Activated CD4-positive, alpha-beta T cell treated with anti-CD3 and anti-CD28 coated beads, Interleukin-2, Interleukin-6, amounts not matched to agents 100 ng/mL and 50 ng/mL, durations not matched to agents 16 hours and 8 hours (primary cell): ENCODE measurements at places on chromosomes 7 and 10.
A peak's percentile ranks its signal among the peaks of the same experiment; 100 is the strongest.

- DNase-seq = peak; percentile 67
These were observed 4.1 kb upstream of the C10orf120 start for GRCh38 chr10:122703483-122704448.

- DNase-seq = no peak
These were observed 43.2 kb upstream of the NXPH1 start for GRCh38 chr7:8390262-8390626.

- DNase-seq = peak; percentile 65
These were observed 383 bp downstream of the MARVELD1 start for GRCh38 chr10:97713826-97714400.

DNA sequence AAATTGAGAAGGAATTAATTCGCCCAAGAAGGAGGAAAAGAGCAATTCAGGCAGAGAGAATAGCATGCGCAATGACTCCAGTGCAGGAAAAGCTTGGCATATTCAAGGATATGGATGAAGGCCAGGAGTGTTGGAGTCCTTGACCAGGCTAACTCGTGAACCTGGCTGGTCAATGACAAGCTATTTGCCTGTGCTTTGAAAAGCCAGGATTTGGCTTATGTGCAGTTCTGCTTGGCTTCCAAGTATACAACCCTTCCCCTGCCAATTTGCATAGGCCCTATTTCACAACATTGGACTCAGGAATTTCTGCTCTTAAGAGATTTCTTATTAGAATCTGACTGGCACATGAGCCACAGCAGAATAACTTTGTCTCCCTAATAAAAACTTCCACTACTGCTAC, 72.3 kb upstream of the SP8 start:
- DNase-seq = no peak

GRCh38 chr10:69685802-69686585, 55.9 kb downstream of the FAM241B start:
- no peak for DNase-seq

GRCh38 chr7:111789870-111790269, 227.6 kb upstream of the IMMP2L start:
- no peak for DNase-seq

DNA sequence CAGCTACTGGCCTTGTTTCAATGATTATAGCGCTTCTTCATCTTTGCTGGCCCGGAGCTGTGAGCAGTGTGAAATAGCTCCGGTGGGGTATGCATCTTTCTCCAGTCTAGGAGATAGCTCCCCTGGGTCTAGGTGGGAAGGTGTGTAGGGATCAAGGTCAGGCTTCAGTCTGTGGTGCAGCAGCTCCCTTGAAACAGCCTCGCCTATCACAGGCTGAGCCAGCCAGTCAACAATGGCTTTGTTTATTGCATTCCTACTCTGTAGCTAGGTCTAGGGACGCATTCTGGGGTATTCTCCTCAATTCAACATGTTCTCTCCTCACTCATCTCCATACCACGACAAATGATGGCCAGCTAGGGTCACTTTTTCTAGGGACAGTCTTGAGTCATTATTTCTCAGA, 646.8 kb upstream of the IGFBP3 start:
- no peak for DNase-seq
